ENCODE measurements at places on chromosomes 1 and 21. TPM values are rescaled to one million over a fixed set of nuclear protein-coding genes. Genes with fewer than 3 reads are reported as not detected.

ZBTB8B gene
- total RNA-seq, result 1.4 TPM

C4BPA gene
- not detected for total RNA-seq

F13B gene
- total RNA-seq, result not detected

FAM151A gene
- not detected for total RNA-seq

SLAMF9 gene
- not detected for total RNA-seq
